SK-N-DZ (cell line): ENCODE measurements at places on chromosomes 5 and 9.

DNA sequence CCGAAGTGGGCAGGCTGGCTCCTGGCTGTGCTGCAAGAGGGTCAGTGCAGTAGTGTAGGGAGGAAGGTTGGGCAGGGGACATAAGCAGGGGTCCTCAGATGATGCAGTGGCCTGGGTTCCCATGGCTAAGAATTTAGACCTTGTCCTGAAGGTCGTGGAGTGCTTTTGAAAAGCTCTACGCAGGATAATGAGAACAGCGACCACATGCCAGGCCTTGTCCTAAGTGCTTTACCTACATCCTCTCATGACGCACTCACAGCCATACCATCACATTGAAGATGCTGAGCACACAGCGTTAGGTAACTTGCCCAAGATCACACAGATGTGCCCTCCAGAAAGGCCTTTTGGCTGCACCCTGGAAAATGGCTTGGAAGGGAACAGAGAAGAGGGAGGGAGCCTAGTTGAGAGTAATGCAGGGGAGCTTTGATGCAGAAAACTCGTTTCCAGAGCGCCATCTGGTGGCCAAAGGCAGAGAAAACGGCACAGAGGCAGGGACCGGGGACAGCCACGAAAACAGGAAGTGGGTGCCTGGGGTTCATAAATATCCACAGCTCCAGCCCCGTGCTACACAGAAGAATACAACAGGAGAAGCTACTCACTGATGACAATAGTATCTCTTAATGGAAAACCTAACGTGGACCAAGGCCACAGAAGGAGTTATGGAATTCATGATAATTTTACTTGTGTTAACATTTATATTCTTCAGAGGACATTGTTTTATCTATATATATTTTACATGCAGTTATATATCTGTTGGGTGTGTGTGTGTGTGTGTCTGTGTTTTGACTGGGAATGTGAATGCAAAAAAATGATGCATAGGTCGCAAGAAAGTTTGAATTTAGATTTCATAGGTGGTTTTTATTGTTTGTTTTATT lies 2.7 kb upstream of the PCDH12 start:
- peak; percentile 84 for DNase-seq

- no peak for DNase-seq
These were observed 102.1 kb downstream of the COL23A1 start for GRCh38 chr5:178487911-178488600.

DNA sequence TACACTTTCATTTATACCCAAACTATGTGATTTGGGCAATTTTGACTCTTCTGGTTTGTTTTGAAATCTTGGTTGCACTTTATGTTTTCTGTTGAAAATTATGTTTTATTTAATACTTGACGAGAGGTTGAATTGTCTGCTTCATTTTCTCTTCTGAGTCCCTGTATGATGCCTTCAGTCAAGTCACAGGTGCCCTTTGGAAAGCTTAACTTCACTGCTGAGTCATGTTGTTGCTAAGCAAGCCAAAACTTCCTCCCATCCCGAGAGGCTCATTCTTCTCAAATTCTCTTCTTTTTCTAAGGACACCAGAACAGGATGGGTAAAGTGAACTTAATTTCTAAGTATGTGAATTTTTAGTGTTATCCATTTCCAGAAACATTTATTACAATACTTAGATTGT lies 455.3 kb upstream of the PTGER4 start:
- no peak for DNase-seq

GRCh38 chr5:167065794-167066193 lies 1225.7 kb upstream of the WWC1 start:
- DNase-seq: no peak

DNA sequence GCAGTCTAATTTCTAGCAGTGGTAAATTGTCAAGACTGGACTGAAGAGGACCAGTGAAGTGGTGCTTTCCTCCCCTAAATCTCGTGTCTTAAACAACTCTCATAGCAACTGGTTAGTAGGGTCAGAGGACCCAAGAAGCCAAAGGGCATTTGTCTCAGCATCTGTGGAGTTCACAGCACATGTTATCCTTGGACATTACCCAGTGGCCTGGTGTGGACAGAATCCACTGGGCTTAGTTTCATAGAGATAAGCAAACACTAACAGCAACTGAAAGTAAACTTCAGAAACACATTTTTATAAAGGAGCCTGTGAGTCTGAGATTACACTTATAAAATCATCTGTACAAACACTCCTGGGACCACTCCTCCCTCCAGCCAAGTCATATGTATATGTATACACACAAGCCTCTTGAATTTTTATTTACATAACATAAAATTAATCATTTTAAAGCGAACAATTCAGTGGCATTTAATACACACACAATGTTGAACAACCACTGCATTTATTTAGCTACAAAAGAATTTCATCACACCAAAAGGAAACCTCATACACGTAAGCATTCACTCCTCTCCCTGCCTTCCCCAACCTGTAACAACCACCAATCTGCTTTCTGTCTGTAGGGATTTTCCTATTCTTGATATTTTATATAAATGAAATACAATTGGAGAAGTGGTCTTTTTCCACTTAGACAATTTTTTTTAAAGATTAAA lies 457.8 kb downstream of the RASEF start:
- no peak for DNase-seq

DNA sequence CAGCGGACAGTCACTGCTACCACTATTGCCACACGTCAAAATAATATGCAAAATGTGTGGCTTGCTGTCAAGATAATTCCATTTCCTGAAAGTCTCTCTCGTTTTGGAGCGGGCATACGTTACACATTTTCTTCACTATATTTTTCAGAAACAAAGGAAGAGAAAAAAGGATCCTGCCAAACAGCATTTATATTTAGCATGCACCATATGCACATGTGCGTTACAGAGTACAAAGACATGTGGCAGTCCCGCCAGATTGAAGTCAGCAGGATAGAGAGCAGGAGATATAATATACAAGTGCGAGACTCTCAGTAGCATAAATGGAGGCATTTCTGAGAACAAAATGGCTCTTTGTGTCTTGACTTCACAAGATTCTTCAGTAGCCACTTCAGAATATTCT lies 221.6 kb upstream of the KIF2A start:
- no peak for DNase-seq

DNA sequence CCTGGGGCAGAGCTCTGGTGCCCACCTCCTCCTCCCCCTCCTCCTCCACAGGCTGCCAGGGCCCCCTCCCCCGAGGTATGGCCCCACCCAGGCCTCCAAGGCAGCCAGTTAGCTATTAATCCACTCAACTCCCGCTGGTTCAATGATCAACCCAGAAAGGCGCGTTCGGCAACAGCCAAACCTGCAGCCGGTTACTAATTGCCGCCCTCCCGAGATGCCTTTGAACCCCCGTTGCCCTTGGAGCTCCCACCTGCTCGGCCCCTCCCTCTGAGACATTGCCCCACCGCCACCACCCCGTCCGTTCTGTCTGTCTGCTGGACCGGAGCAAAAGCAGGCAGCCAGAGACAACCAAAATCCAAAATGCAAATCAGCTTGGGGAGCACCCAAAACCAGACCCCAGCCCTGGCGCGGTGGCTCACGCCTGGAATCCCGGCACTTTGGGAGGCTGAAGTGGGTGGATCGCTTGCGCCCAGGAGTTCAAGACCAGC lies 25.8 kb downstream of the NOTCH1 start:
- no peak for DNase-seq

DNA sequence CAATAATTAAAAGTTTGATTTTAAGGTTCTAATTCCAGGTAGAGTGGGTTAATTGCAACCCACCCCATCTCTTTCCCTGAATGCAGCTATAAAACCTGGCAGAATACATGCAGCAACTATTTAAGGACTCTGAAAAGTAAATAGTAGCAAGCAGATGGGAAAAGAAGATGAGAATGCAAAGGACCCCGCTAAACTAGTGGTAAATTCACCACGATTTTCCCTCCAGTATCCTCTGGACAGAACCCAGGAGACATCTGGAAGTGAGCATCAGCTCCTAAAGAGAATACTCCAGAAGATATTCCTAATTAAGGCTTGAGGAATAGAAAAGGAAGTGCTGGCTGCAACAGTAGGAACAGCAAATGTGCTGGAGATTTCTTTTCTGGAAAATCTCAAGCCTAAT lies 170.9 kb downstream of the FRMD3 start:
- DNase-seq: no peak

DNA sequence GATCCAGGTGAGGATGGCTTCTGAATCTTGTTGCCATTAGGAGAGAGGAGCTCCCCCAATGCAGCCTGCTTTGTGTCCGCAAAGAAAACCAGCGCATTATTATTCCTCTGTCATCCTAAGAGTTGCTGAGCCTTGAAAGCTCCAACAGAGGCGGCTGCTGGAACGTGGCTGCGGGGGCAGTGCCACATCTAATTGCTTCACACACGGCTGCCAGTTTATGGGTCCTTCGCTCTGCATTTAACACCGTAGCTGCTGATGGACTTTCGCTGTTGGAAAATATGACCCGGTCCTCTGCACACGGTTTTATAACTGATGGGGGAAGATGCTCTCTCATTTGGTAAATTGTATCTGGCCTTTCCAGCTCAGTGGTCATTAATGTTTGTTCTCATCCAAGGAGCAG lies 38.0 kb downstream of the ZNF622 start:
- no peak for DNase-seq

DNA sequence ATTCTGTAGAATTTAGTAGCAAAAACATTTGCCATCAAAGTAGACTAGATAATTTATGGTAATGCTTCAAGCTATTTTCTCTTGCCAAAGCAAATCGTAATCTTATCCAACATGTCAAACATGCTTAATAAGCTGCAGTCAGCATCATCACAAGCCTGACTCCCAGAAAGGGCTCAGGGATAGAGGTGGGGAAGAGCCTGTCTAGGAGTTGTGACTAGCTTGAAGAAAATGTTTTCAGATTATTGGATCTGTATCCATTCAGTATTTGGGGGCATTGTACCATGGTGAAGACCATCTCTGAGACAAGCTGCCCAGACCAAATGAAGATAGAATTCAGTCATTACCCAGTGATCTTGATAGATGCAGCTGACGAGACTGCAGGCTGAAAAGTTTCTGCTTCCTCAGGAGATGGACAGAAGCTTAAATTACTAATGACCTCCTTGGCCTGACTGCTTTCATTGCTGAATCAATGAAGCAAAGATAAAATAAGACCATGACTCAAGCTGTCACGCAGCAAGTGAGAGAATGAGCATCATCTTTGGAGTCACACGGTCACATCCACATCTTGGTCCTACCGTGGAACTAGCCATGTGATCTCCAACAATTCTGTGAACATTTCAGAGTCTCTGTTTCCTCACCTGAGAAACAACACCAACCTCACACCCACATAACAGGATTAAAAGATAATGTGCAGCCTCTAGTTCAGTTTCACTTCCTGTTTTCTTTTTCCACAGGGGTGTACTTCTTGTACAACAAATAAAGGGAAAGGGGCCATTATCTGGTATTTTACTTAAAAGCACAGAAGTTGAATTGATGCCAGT lies 9.4 kb downstream of the ERAP2 start:
- DNase-seq: no peak
